NCI-H774 (cell line): ENCODE measurements at places on chromosomes 2 and 18.

- DNase-seq, result no peak
Measured at GRCh38 chr2:37851828-37852584, 73.1 kb upstream of the RMDN2 start.

GRCh38 chr2:1234731-1235308, 178.4 kb upstream of the TPO start:
- no peak for DNase-seq

GRCh38 chr2:29012211-29012681, 31.1 kb downstream of the TOGARAM2 start:
- no peak for DNase-seq

- DNase-seq, result no peak
Measured at GRCh38 chr2:119253114-119253702, 29.6 kb downstream of the STEAP3 start.

- DNase-seq, result no peak
Measured at GRCh38 chr2:47004905-47005495, 89.4 kb upstream of the MCFD2 start.

DNA sequence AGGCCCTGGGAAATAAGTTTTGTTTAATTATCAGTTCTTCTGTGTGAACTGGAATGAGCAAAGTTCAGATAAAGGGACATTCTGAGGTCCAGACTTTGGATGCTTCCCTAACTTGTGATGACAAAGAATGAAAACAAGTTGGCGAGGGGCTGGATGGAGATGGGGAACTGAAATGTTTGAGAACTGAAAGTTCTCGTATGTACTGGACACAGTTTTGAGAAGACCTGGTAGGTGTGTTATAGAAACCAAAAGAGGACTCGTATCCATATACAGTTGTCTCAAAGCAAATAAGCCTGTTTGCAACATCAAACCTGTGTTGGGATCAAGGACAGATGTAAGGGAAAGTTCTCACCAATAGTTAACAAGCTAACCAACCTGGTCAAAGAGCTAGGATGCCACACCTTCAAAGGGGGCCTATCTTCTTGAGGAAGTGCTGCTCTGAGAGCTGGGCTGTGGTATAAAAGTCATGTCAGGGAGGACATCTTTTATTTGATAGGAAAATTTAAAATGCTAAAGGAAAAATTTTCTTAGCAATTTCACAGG, at the start of gene UPP2:
TSS of gene UPP2 (plus strand) at position 493 of the 543 bp plus-strand sequence. CDS start 188 bp downstream, outside the sequence.
- DNase-seq, result no peak

DNA sequence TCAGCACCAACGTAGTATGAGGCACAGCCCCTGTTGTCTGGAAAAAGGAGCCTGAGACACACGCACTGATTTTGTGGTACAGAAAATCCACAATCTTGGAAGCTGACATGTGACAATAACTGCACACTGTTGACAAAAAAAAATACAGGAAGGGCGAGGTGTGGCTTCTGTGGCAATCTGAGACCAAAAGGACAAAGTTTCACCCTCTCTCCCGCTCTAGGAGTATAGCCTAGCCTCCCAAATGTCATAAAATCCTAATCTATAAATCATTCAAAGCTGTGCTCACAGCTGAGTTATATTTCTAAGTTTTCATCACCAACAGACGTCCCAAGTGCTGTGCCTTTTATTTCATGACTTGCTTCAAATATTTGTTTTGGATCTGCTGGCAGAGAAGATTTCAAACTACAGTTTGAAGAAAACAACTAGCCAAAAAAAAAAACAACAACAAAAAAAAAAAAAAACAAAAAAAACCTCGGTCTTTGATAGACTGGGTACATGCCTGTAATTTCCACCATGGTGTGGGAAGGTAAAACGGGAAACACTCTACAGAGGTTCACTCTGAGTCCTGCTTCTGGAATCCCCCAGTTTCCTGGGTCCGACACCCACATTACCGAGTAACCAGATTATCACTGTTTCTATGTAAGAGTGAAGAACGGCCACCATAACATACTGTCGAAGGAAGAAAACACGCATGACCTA, 61.0 kb downstream of the C2orf76 start:
- DNase-seq, result no peak

DNA sequence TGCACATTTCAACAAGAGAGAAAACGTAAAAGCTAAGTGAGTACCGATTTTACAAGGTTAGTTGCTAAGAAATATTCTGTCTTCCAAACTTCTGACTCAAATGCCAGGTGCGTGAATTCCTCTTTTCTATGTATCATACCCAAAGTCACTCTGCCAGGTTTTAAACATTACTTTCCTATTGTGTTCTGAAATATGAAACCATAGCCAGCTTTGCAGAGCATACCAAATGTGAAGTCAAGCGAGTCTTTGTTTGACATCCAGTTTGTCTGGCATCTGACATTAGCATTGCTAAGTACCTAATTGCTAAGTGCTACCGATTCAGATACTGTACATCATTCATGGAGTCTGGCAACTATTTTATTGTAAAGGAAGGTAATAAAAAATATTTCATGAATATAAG, 321.9 kb upstream of the GALNT5 start:
- peak; percentile 73 for DNase-seq

DNA sequence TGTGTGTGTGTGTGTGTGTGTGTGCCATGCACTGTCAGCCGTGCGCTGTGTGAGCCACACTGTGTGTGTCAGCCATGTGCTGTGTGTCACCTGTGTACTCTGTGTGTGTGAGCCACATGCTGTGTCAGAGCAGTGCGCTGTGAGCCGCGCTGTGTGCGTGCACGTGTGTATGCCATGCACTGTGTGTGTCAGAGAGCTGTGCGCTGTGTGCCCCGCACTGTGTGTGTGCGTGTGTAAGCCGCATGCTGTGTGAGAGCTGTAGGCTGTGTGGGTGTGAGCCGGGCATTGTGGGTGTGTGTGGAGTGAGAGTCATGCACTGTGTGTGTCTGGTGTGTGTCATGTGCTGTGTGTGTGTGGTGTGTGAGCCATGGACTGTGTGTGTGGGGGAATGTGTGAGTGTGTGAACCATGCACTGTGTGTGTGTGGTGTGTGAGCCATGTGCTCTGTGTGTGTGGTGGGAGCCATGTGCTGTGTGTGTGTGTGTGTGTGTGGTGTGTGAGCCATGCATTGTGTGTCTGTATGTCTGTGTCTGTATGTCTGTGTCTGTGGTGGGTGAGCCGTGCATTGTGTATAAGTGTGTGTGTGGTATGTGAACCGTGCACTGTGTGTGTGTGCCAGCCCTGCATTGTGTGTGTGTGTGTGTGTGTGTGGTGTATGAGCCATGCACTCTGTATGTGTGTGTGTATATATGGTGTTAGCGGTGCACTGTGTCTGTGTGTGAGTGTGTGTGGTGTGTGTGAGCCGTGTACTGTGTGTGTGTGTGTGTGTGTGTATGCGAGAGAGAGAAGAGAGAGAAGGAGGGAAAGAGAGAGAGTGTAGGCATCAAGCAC, 106.4 kb upstream of the TPO start:
- no peak for DNase-seq

- no peak for DNase-seq
Measured at GRCh38 chr2:177264209-177264692, 276 bp downstream of the NFE2L2 start.

GRCh38 chr2:101442042-101442666, 32.8 kb downstream of the RFX8 start:
- no peak for DNase-seq

DNA sequence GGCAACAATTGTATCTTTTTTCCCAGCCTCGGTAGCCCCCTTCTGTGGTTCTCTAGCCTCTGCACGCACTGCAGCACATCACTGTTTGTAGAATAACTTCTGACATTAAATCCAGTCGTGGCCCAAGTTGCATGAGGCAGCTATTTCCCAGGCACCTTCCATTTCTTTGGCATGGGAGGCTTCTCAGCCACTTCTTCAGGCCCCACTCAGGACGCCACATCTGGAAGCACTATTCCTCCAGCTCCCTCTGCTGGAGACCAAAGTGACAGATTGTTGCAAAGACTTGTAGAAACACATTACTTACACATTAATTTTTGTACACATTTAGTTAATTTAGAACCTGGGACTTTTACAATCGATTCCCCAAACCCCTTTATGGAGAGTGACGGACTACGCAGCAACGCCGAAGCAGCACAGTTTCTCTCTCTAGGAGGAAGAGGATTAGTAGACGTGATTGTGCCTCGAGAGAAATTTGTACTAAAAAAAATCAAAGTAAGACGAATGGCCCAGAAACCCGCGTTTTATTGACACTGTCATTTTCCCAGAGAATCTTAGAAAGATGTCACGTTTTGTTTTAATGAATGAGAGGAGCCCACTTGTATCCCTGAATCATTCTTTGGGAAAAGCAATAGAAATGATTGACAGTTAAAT, 57.8 kb upstream of the RGPD5 start:
- peak; percentile 20 for DNase-seq
